MV-4-11 (cell line): ENCODE measurements at places on chromosomes 5 and 9.

- no peak for DNase-seq
Measured at GRCh38 chr5:120465436-120465961, 1.4 kb downstream of the PRR16 start.

GRCh38 chr5:39755452-39755851, 330.7 kb upstream of the DAB2 start:
- DNase-seq, result no peak

GRCh38 chr5:13478831-13479465, 465.5 kb downstream of the DNAH5 start:
- DNase-seq, result peak; percentile 32

- no peak for DNase-seq
Measured at GRCh38 chr5:124642151-124642550, 104.3 kb downstream of the ZNF608 start.
